HT1080 (cell line): ENCODE measurements at places on chromosomes 12 and 14.

DNA sequence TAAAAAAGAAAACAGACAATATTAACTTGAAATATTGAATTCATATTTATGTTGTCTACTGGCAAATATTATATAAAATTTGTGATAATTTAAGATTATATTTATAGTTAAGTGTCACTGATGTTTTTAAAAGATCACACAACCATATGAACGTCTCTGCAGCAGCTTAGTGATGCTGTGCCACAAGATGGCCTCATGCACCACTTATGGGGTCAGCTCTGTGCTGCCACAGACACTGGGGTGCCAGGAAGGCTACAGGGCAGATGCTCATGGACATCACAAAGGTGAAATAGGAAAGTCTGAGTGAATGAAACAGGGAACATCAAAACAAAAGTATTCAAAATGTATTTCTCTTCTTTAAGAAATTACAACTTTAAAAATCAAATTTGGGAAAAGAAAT lies 13.1 kb downstream of the ATXN3 start:
- DNase-seq = no peak

- no peak for DNase-seq
These were observed 254.6 kb downstream of the SOX5 start for GRCh38 chr12:23694920-23695319.

- no peak for DNase-seq
These were observed 13.3 kb upstream of the BDKRB2 start for GRCh38 chr14:96191353-96191752.

- DNase-seq = no peak
These were observed 33.3 kb downstream of the ACTN1 start for GRCh38 chr14:68945585-68946488.

DNA sequence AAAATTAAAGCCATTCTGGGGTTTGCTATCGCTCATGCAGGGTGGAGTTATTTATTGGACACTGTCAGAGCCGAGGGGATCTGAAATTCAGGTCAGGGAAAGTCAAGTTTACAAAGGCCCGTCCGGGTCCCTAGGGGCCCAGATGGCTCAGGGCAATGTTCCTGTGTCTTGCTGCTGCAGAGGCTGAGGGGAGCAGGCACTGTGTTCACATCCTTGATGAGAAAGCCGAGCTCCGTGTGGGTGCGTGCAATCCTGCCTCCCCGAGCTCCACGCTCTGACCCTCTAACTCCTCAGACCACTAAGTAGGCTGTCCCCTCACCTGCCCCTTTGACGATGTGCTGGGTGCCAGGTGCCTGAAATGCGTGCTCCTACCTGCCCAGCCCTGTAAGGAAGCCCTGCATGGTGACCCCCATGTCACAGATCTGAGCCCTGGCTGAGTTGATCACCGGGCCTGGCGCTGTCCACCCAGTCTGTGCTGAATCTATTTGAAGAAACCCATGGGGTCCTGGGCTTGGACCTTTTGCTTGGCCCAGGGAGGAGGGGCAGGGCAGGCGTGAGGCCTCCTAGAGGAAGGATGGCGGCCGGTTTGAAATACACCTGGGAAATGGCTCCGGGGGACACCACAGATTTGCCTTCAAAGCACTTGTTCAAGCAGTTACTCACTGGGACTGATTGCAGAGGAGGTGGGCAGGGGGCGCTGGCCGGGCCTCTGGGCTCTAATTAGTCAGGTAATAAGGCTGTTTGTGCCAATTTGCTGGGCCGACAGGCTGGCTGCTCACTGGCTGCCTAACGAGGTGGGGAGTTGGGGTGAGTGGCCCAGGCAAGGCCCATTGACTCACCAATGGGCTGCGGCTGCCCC lies 204.3 kb downstream of the KIF26A start:
- no peak for DNase-seq
